ENCODE measurements at places on chromosomes 1 and 21. TPM values are rescaled to one million over a fixed set of nuclear protein-coding genes. Genes with fewer than 3 reads are reported as not detected.

GRCh38 chr1:43716559-43717281, 9.4 kb downstream of the ST3GAL3 start:
- peaks cover 1% of the 10 kb centered on the region for H3K36me3 ChIP-seq
- no peak for DNase-seq
- no peaks in the 10 kb centered on the region for H3K4me1 ChIP-seq
- H3K4me3 ChIP-seq: no peak overlapping the region

GRCh38 chr1:54808443-54809207, 7.5 kb upstream of the TTC22 start:
- H3K27me3 ChIP-seq: peaks cover 2% of the 10 kb centered on the region
- no peak overlapping the region for H3K27ac ChIP-seq
- no peak for DNase-seq
- no peaks in the 10 kb centered on the region for H3K36me3 ChIP-seq
- peaks cover 20% of the 10 kb centered on the region for H3K4me1 ChIP-seq

GRCh38 chr1:23577056-23578004, 18.0 kb upstream of the ID3 start:
- H3K27me3 ChIP-seq: no peaks in the 10 kb centered on the region
- peak; percentile 71 for DNase-seq
- peaks cover 27% of the 10 kb centered on the region for H3K4me1 ChIP-seq
- H3K36me3 ChIP-seq: no peaks in the 10 kb centered on the region
- peak overlapping the region; percentile 55 for H3K27ac ChIP-seq

GRCh38 chr1:46528297-46528955, 23.0 kb downstream of the KNCN start:
- no peak overlapping the region for H3K27ac ChIP-seq
- peaks cover 32% of the 10 kb centered on the region for H3K27me3 ChIP-seq
- H3K4me1 ChIP-seq: peaks cover 21% of the 10 kb centered on the region
- no peaks in the 10 kb centered on the region for H3K36me3 ChIP-seq
- no peak overlapping the region for H3K4me3 ChIP-seq

GRCh38 chr1:1151306-1151705, 22.4 kb upstream of the TTLL10 start:
- no peaks in the 10 kb centered on the region for H3K4me1 ChIP-seq
- H3K36me3 ChIP-seq: peaks cover 3% of the 10 kb centered on the region

The TMEM183A gene
- 68.1 TPM for total RNA-seq

Measured in activated CD4-positive, alpha-beta memory T cell treated with anti-CD3 and anti-CD28 coated beads for 36 hours (primary cell).